ENCODE measurements at places on chromosomes 2 and 18.

GRCh38 chr2:30190637-30191036 lies 40.7 kb upstream of the LBH start:
- DNase-seq = no peak

GRCh38 chr2:60526623-60527022 lies 26.8 kb downstream of the BCL11A start:
- DNase-seq = no peak

- peak; percentile 72 for DNase-seq
Observed at GRCh38 chr2:207394812-207395534, 134.8 kb upstream of the CREB1 start.

GRCh38 chr2:217941886-217942728 lies 60.7 kb downstream of the TNS1 start:
- DNase-seq = no peak

GRCh38 chr2:67400560-67401485 lies 3.7 kb downstream of the ETAA1 start:
- no peak for DNase-seq

DNA sequence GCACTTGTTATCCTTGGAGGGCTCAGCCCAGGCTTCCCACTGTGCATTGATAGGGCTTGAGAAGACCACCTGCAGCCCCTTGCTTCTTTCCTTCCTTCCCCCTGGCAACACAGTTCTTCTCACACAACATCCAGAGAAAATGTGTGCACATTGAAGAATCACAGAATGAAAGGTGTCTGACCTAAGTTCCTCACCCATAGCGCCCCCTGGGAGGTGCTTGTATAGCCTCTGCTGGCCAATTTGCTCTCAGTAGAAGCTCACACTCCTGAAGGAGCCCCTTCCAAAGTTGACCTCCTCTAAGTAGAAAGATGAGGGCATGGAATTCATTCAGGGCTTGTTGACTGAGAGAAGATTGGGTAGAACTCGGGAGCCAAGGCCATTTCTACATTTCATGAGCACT lies 758.4 kb upstream of the KLHL29 start:
- DNase-seq = no peak

GRCh38 chr2:113291191-113291590 lies 12.5 kb upstream of the PAX8 start:
- no peak for DNase-seq

DNA sequence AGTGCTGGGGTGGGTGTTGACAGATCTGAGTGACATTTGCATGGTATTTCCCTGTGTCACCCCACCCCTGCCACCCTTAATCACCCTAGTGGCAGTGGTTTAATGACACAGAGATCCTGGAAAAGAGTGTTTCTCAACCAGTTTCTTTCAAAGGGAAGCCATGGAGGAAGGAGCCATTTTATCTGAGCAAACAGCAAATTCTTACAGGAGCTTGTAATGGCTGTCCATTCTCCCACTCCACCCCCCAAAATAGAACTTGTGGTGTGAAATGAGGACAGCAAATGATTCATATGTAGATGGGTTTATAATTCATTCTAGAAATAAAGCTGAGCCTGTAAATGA lies 51.5 kb downstream of the CDC42EP3 start:
- no peak for DNase-seq

- DNase-seq = peak; percentile 45
Observed at GRCh38 chr2:195575879-195576401, 81.1 kb upstream of the SLC39A10 start.

- DNase-seq = no peak
Observed at GRCh38 chr2:96921561-96922319, 51.9 kb upstream of the SEMA4C start.

GRCh38 chr18:59484131-59484530 lies 125.1 kb upstream of the LMAN1 start:
- DNase-seq = no peak

- peak; percentile 93 for DNase-seq
Observed at GRCh38 chr18:22432657-22433137, 15.0 kb upstream of the CTAGE1 start.

DNA sequence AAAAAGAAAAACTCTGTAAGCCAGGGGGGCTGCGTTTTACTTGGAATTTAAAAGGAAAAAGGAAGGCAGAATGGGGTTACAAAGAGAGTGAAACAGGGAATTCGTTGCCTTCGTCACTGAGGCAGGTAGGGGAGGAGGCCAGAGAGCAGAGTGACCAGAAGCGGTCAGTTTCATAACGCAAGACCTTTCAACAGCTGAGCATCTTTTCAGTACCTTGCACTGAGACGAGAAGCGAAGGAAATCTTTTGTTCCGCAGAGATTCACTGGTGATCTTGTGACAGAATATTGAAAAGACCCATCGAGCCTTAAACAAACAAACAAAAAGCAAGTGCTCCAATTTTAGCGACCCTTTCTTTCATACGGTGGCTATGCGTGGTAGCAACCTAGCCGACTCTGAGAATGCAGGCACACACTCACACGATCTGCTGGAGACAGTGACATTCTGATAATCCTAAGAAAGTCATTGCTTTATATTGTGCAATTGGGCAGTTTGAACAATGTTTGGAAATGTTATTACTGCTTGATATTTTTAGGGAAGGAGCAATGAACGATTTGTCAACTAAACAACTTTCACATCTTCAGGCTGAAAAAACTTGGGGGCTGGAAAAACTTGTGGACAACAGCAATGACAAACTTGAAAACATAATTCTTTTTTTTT lies 93.8 kb upstream of the ODC1 start:
- no peak for DNase-seq

GRCh38 chr2:101858910-101859309 lies 132.8 kb upstream of the IL1R2 start:
- no peak for DNase-seq

DNA sequence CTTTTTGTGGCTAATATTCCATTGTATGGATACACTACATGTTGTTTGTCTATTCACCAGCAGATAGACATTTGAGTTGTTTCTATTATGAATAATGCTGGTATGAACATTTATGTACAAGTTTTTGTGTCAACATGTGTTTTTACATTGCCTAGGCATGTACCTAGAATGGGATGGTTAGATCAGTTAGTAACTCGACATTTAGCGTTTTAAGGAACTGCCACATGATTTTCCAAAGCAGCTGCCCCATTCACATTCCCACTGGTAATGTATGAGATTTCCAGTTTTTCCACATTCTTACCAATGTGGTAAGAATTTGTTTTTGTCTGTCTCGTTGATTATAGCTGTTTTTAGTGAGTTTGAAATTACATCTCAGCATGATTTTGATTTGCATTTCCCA lies 112.8 kb downstream of the FHOD3 start:
- DNase-seq = no peak
